ENCODE measurements at places on chromosomes 4 and X.

DNA sequence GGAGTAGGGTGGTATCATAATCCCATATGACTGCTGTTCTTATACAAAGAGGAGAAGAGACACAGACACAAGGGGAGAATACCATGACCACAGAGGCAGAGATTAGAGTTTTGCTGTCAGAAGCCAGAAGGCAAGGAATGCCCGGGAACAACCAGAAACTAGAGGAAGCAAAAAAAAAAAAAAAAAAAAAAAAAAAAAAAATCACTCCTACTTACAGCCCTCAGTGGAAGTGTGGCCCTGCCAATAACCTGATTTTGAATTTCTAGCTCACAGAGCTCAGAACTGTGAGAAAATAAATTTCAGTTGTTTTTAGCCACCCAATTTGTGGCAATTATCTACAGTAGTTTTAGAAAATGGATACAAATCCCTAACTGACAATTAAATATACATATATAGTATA is 30.4 kb upstream of the UBE2NL start:
- DNase-seq: no peak

DNA sequence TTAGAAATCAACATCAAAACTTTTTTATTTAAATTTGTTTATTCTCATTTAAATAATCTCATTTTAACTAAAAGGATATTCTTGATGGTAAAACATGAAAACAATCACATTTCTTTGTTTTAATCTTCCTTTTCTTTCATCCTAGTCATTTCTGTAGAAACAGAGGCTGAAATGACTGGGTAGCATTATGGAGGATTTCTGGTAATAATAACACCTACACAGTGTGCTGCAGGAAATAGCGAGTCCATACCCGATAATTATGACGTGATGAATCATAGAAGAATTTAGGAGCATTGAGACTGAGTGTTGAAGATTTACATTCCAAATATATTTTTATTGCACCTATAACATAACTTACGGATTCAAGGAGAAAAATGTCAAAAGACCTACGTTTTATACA is 31.4 kb upstream of the BBS12 start:
- no peak for DNase-seq

DNA sequence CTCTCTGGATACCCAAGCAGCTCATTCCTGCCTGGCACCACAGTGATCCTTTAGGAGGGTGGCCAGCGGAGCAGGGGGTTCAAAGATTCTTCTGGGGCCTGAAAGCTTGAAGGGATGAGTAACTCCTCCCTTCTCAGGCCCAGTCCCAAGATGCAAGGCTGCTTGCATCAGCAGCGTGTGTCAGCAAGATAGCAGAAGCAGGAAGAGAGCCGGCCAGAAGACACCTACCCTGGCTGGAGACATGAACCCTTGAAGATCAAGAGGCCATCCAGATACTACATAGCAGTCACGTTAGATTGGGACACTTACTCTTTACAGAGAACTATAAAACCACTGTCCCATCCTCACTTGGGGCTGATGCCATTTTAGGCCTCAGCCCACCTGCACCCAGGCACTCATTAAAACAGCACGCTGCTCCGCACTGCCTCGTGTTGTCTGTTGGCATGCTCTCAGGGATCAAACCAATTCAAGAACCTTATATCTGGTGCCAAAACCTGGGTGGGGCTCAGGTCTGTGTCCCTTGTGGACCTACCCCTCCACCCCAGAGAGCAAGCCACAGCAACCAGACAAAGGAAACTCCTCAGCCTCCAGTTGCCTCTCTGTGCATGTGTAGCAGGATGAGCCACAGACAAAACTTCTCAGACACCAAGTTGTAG is 6.5 kb downstream of the UGT2B17 start:
- no peak for DNase-seq

DNA sequence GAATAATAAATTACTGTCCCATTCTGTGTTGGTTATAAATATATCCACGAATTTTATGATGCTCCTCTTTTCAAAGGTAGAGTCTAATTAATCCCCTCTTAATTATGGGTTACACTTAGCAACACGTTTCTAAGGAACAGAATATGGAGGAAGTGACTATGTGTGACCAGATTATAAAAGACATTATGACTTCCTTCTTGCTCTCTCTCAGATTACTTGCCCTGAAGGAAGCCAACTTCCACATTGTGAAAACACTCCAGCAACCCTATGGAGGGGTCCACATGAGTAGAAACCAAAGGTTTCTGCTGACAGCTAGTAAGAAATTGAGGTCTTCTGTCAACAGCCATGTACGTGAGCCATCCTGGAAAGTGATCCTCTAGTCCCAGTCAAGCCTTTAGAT is 59.3 kb downstream of the WDFY3 start:
- DNase-seq: no peak

Measured in LoVo (cell line).